ENCODE measurements at places on chromosomes 7 and 10.

- no peak for DNase-seq
These were observed 249.5 kb downstream of the RPS24 start for GRCh38 chr10:78283069-78283682.

- no peak for DNase-seq
These were observed 194.1 kb upstream of the FRMD4A start for GRCh38 chr10:14524691-14525324.

- DNase-seq = no peak
These were observed 296.3 kb upstream of the ZMIZ1 start for GRCh38 chr10:78772486-78772885.

DNA sequence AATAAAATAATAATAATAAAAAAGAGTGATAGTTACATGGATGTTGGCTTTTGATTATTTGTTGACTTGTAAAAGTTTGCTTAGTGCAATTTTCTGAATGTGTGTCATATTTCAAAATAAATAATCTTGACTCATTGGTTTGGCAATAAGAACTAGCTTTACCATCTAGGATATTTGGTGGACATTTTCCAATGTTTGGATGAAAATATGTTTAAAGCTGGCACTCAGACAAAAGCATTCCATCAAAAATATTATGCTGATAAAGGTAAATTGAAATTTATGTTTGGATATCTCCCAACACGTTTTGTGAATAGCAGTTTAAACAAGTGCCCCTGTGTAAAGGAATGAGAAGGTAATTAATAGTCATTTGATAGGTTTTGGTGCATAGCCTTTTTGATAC is 62.5 kb upstream of the KCNMA1 start:
- no peak for DNase-seq

- DNase-seq = no peak
These were observed at the start of gene LBX1 for GRCh38 chr10:101229266-101230182. LBX1 (minus strand) TSS chr10:101229463; CDS start chr10:101228815, 648 bp downstream.

GRCh38 chr10:62463364-62463763 is 89.2 kb downstream of the ZNF365 start:
- no peak for DNase-seq

GRCh38 chr10:112946649-112947048 is 3.4 kb upstream of the TCF7L2 start:
- no peak for DNase-seq

GRCh38 chr10:131929122-131929845 is 28.5 kb downstream of the PPP2R2D start:
- no peak for DNase-seq

DNA sequence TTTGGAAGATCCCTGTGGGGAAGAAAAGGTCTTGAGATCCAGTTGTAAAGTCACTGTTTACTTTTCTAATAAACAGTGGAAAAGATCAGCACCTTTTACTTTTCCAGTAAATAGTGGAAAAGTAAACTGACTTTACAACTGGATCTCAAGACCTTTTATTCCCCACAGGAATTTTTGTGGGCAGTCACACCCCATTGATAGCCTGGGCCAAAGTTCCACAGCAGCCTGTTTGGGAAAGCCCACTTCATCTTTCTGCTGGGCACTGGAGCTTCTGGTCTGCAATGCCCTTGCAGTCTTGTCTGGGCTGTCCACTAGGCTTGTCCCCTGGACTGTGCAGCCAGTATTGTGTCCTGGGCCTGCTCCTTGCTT is 50.2 kb downstream of the ADCY1 start:
- DNase-seq = no peak

- no peak for DNase-seq
These were observed 16.3 kb upstream of the ORAI2 start for GRCh38 chr7:102417105-102417504.

DNA sequence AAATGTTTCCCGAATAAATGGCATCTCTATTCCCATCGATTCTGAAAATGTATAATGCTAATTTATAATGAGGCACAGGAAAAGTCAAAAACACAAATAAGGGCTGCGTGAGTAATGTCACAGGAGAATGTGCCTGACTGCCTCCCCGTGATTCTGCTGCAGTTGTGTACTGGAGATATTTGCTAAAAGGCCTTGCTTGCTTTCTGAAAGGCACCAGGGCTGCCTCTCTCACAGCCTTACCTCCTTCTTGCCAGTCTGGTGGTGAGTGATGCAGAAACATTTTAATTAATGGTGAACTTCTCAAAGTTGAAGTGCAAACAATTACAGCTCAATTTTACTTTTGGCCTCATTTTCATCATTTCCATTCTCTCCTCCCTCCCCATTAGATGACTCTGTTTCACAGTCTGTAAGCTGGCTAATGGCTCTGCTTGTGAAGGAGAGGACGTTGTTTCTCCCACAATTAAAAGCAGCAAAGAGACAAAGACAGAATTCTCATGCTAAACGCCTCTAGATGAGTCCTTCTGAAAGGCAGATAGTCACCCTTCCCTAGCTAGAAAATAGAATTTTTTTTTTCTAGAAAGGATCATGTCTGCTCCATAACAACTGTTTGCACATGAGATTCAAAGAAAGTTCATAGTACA is 377.6 kb downstream of the MDFIC start:
- no peak for DNase-seq

DNA sequence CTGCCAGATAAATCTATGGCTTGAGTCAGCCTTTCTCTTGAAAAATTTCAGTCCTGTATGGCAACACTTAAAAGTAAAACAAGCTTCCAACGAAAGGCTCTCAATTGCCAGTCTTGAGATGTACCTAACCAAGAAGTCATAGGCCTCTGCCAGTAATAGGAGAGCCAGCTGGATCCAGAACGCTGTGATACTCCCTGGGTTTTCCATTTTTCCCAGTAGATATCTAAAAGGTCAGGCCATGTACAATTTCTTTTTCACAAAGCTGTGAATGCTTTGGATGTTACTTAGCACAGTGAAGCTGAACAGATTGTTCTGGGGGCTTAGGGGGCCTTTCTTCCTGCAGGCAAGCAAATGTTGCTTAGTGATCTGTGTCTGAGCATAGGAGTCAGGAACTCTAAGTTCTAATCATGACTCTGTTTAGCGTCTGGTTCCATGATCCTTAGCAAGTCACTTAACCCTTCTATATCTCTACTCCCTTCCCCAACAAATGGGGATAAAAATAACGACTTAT is 86.5 kb downstream of the ARMH3 start:
- no peak for DNase-seq

GRCh38 chr10:9035355-9035754 is 980.9 kb downstream of the GATA3 start:
- no peak for DNase-seq

GRCh38 chr10:31134311-31134952 is 102.8 kb upstream of the ZNF438 start:
- DNase-seq = no peak

DNA sequence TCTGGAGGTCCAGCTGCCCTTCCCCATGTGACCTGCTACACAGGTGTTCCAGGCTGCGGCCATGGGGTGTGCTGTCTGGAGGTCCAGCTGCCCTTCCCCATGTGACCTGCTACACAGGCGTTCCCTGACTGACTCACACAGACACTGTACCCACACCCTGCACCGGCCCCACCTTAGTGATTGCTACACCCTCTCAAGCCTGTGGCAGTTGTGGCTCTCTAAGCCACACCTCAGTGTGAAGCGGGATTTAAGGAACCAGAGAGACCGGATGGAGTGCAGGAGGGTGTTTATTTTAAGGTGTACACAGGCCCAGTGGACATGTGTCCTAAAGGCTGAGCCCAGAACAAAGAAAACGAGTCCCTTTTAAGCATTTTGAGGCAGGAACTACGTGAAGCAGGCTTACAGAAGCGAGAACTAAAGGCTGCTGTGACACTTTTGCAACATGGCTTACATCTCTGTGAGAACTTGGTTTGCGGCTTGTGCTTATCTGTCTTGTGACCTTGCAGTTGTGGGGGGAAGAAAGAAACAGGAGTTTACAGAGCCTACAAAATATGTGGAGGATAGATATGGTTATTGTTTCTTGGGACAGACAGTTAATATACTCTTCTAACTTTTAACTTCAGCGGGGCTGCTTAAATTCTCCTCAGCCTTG is 326.4 kb downstream of the PAXIP1 start:
- DNase-seq = no peak

All from inflammatory macrophage (primary cell).